Mesendoderm (in vitro differentiated cells): ENCODE measurements at places on chromosomes 3 and 15.
A peak's percentile ranks its signal among the peaks of the same experiment; 100 is the strongest.

DNA sequence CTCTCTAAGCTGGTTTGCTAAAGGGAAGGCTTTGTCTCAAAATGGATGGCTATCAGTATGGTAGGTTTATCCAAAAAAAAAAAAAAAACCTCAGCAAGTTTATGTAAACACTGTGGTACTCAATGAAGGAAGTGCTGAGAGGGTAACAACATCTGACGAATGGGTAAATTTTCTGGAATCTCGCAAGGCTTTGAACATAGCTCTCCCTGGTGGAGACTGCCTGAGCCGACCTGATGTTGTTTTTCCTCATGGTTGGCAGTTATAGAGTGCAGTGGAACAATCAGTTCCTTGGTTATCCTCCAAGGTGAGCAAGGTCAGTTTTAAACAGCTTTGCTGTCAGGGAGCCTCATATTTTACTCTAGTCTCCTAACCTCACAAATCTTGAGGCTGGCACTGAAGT, 94.6 kb downstream of the ZPLD1 start:
- H3K36me3 ChIP-seq, result no peaks in the 10 kb centered on the region
- H3K27me3 ChIP-seq, result no peaks in the 10 kb centered on the region
- DNase-seq, result peak; percentile 72
- no peak overlapping the region for H3K27ac ChIP-seq
- no peaks in the 10 kb centered on the region for H3K4me1 ChIP-seq

DNA sequence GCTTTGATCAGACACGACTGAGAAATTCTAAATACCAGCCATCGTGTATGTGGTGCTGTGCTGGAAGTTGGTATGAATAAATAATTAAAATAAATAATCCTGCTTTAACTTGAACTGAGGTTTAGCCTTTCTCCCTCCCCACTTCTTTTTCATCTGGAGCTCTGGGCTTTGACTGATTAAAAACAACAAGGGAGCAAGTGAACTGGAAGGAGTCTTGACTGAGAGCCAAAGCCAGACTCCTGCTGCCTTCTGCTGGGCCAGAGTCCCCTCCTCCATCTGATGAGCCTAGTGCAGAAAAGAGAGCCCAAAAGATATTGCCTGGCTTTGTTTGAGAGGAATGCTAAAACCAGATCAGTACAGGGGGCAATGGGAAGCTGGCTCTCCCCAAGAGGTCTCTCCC, 96.0 kb downstream of the CCNL1 start:
- no peak overlapping the region for H3K4me3 ChIP-seq
- H3K4me1 ChIP-seq, result peaks cover 13% of the 10 kb centered on the region
- DNase-seq, result no peak
- no peaks in the 10 kb centered on the region for H3K27me3 ChIP-seq

DNA sequence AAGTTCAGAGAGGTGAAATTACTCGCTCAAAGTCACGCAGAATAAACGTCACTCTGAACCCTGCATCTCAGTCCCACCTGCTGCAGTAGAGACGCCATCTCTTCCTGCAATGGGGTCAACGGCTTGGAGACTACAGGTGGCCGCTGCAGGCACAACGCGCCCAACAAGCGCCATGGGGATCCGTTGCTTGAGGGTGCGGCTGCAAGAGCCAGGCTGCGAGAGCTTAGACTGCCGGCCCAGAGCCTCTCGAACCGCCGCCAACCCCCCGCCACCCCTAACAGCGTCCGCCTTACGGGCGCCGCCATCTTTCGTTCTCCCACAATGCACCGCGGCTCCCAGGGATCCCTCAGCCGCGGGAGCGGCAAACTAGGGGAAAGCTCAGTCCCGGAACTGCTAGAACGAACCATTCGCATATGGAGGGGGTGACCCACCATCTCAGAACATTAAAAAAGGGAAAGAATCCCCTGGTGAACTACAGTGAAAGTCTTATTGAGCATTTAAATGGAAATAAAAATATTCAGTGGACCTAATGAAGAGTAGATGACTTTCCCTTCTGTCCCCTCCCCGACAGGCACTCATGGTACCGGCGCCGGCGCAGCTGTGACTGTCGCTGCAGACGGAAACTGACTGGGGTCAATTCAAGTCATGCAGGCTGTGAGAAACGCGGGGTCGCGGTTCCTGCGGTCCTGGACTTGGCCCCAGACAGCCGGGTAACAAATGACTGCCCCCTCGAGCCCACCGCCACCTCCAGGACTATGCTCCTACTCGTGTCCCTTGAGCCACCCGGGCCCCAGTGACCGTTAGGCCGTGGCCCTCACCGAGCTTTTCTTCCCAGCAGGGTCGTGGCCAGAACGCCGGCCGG, at the start of the genes MRPL46 and MRPS11:
Gene MRPL46 (minus strand): TSS at position 316 of the 862 bp plus-strand sequence. CDS start 11 bp downstream, at position 305.
Gene MRPS11 (plus strand): TSS at position 636 of the 862 bp plus-strand sequence. CDS start 10 bp downstream, at position 646.
- H3K4me1 ChIP-seq, result peaks cover 1% of the 10 kb centered on the region
- H3K27me3 ChIP-seq, result no peaks in the 10 kb centered on the region
- H3K27ac ChIP-seq, result no peak within 1 kb of the TSS
- peaks cover 5% of the 10 kb centered on the region for H3K36me3 ChIP-seq
- peak within 1 kb of the TSS; percentile 90 for H3K4me3 ChIP-seq

GRCh38 chr3:187931101-187931500, 185.8 kb upstream of the BCL6 start:
- H3K27me3 ChIP-seq, result no peaks in the 10 kb centered on the region
- no peak for DNase-seq
- H3K36me3 ChIP-seq, result no peaks in the 10 kb centered on the region
- no peak overlapping the region for H3K4me3 ChIP-seq
- H3K27ac ChIP-seq, result no peak overlapping the region
- no peaks in the 10 kb centered on the region for H3K4me1 ChIP-seq

- H3K27ac ChIP-seq, result no peak overlapping the region
- H3K36me3 ChIP-seq, result no peaks in the 10 kb centered on the region
- H3K4me3 ChIP-seq, result no peak overlapping the region
- H3K4me1 ChIP-seq, result peaks cover 11% of the 10 kb centered on the region
Observed at GRCh38 chr3:131717493-131717892, 214.7 kb upstream of the MRPL3 start.

- DNase-seq, result no peak
- no peaks in the 10 kb centered on the region for H3K27me3 ChIP-seq
- no peak overlapping the region for H3K4me3 ChIP-seq
- H3K36me3 ChIP-seq, result no peaks in the 10 kb centered on the region
Observed at GRCh38 chr3:126119976-126120375, 36.1 kb upstream of the SLC41A3 start.

GRCh38 chr3:54358316-54358715, 236.0 kb downstream of the CACNA2D3 start:
- H3K27ac ChIP-seq, result no peak overlapping the region
- H3K4me1 ChIP-seq, result no peaks in the 10 kb centered on the region
- H3K4me3 ChIP-seq, result no peak overlapping the region
- no peaks in the 10 kb centered on the region for H3K36me3 ChIP-seq
- no peaks in the 10 kb centered on the region for H3K27me3 ChIP-seq
- DNase-seq, result peak; percentile 26

- peak; percentile 94 for DNase-seq
- H3K4me3 ChIP-seq, result no peak overlapping the region
- H3K27me3 ChIP-seq, result no peaks in the 10 kb centered on the region
- H3K27ac ChIP-seq, result peak overlapping the region; percentile 77
- peaks cover 4% of the 10 kb centered on the region for H3K4me1 ChIP-seq
Observed at GRCh38 chr3:134407239-134407625, 33.0 kb upstream of the AMOTL2 start.

DNA sequence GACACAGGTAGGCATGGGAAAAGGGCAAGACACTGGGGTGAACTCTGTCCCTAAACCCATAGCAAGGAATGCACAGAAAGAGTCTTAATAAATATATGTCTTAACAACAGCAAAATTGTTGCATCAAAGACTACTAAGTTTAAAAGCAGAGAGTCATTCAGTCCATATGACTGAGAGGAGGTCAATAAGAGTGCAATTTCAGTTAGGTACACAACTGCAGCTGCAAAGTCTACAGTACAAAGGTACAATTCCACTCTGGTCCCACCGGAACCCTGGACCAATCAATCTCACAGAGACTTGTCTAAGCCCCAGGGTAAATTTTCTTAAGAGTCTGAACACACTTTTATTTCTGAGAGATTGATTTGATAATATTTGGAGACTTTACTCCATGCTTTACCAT, 6.9 kb downstream of the CP start:
- H3K4me1 ChIP-seq, result no peaks in the 10 kb centered on the region
- no peaks in the 10 kb centered on the region for H3K27me3 ChIP-seq

DNA sequence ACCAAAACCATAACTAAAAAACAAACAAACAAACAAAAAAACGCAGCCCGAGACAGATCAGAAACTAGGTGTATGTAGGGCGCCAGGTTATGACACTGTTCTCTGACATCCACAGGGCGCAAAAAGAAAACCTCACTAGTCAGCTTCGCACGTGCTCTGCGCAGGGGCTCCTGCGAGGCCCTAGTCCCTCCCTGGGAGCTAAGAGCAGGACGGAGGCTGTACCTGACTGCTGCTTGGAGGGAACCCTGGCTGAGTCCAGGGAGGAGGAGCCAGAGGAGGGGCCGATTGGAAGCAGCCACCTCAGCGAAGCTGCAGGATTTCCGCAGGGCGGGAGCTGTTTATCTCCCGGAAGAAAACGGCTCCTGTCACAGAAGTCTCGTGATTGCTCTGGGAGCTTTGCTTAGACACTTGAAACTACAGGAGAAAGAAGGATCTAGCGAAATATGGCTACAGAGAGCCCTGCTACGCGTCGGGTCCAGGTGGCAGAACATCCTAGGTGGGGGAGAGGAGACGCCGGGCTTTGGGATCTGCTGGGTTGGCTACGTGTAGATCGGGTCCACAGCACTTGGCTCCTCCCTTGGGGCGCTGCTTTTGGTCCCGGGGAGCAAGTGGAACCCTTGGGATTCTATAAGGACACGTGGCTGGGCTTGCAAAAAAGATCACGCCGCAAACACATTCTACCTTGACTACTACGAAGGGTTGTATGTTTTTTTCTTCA, at the start of gene GALK2:
Gene GALK2 (plus strand): TSS at position 368 of the 718 bp plus-strand sequence. CDS start 76 bp downstream, at position 444.
- no peak within 1 kb of the TSS for H3K27ac ChIP-seq
- no peaks in the 10 kb centered on the region for H3K36me3 ChIP-seq
- no peaks in the 10 kb centered on the region for H3K27me3 ChIP-seq
- no peaks in the 10 kb centered on the region for H3K4me1 ChIP-seq
- DNase-seq, result peak; percentile 98

- no peaks in the 10 kb centered on the region for H3K4me1 ChIP-seq
- DNase-seq, result no peak
- H3K27me3 ChIP-seq, result no peaks in the 10 kb centered on the region
- H3K27ac ChIP-seq, result no peak overlapping the region
Observed at GRCh38 chr3:81601707-81602305, 159.6 kb downstream of the GBE1 start.

DNA sequence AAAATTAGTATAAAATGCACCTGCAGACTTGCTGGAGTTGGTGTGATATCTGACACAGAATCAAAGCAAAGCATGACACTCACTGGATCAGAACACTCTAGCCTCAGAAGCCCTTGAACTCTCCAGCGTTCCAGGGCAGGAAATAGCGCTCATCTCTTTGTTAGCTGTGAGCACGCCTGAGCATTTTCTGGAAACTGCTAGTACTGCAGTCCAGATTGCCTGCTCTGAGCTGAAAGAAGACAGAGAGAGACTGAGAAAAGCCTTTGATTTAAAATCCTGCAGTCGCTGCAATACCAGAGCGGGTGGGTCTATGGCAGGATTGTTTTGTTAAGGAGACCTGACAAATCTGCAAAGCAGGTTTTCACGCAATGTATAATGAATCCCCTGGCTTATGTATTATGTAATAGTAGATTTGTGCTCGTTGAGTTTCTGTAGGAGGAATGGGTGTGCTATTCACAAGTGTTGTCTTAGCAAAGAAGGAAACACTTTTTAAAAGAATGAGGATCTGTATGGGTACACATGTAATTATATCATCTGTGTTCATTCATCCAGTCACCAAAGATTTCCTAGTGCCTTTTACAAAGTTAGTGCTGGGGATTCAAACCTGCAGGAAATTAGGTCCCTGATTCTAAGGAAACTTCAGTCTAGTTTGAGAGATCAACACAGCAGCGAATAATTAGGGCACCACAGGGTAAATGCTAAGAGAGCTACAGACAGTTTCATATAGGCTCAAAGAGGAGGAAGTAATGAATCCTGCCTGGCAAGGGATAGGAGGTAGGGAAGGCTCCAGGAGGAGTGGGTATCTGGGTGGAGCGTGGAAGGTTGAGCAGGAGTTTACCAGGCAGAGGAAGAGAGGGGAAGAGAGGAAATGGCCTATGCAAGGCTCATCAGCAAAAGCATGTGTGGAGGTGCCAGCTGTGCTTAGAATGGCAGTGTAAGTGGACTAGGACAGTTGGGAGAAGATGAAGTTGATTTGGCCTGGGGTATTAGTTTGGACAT, 26.1 kb upstream of the MGLL start:
- DNase-seq, result no peak
- no peaks in the 10 kb centered on the region for H3K36me3 ChIP-seq
- no peaks in the 10 kb centered on the region for H3K4me1 ChIP-seq

DNA sequence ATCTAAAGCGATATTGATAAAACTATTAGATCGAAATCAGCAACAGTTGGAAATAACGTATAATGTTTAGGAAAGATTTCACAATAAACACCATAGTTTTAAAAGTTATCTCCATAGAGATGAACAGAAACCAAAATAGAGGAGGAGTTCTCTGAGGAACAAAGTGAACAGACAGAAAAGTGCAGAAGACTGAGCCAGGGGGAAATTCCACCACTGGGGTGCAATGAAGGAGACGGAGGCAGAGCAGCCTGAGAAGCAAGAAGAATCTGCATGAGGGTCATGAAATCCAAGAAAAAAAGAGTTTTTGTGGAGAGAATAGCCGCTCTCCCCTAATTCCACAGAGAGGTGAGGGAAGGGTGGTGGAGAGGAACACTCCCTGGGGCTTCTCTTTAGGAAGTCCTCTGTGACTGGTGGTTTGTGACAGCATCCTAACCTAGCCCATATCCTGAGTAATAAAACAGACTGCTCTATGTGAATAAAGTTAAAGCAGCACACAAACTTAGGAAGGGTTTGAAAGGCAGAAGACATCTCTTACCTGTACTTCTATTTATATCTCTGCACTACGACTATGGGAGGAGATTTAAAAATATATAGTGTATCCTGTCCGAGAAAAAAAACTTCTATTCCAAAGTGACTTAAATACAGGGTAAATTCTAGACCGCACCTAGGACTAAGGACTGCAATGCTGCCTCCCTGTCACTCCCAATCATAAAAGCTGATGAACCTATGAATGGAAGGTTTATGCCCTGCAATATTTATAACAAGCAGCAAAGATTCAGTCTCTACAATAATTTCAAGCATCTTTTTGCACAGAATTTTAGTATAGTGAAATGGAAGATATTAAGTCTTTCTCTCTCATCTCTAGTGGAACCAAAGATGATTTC, 22.9 kb downstream of the ATP8B4 start:
- H3K27me3 ChIP-seq, result no peaks in the 10 kb centered on the region
- H3K4me3 ChIP-seq, result no peak overlapping the region
- H3K27ac ChIP-seq, result no peak overlapping the region
- no peaks in the 10 kb centered on the region for H3K4me1 ChIP-seq
- H3K36me3 ChIP-seq, result no peaks in the 10 kb centered on the region

- no peak overlapping the region for H3K4me3 ChIP-seq
- DNase-seq, result no peak
- H3K27me3 ChIP-seq, result no peaks in the 10 kb centered on the region
Observed at GRCh38 chr3:116341899-116342298, 103.4 kb downstream of the LSAMP start.

GRCh38 chr3:132749786-132750185, 27.6 kb upstream of the NPHP3 start:
- H3K27me3 ChIP-seq, result no peaks in the 10 kb centered on the region
- no peak for DNase-seq
- no peaks in the 10 kb centered on the region for H3K36me3 ChIP-seq
- no peak overlapping the region for H3K4me3 ChIP-seq

- peak; percentile 37 for DNase-seq
- H3K4me1 ChIP-seq, result no peaks in the 10 kb centered on the region
- no peak overlapping the region for H3K4me3 ChIP-seq
- H3K27ac ChIP-seq, result no peak overlapping the region
- H3K36me3 ChIP-seq, result no peaks in the 10 kb centered on the region
Observed at GRCh38 chr3:143525408-143525807, 322.9 kb downstream of the SLC9A9 start.

- no peaks in the 10 kb centered on the region for H3K4me1 ChIP-seq
- H3K27ac ChIP-seq, result no peak overlapping the region
- no peak overlapping the region for H3K4me3 ChIP-seq
- H3K36me3 ChIP-seq, result no peaks in the 10 kb centered on the region
- peak; percentile 41 for DNase-seq
Observed at GRCh38 chr15:71275098-71275497, 159.8 kb downstream of the THSD4 start.
